Adrenal gland (tissue), 19 donors: ENCODE measurements at places on chromosomes 5 and 9.
A peak's percentile ranks its signal among the peaks of the same experiment; 100 is the strongest.

DNA sequence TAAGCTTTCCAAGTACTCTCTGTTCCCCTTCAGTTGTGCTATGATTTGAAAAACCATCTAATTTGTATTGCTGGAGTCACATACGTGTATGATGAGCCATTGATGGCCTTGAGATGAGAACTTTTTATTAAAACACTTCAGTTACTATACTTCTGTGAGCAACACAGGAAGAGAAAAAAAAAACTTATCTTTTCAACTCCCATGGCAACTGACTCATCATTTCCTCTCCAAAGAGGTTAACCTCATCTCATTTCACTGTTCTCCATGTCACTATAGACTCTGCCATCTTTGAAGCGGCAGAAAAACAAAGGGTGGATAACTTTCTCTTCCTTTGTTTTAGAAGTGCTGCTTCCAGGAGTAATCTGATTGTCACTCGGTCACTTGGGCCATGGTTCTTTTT is 104.3 kb upstream of the PCSK1 start:
- H3K4me3 ChIP-seq = no peak overlapping the region
- DNase-seq = no peak
- no peaks in the 10 kb centered on the region for H3K36me3 ChIP-seq
- H3K4me1 ChIP-seq = no peaks in the 10 kb centered on the region

- H3K27ac ChIP-seq = no peak overlapping the region
- no peak overlapping the region for H3K4me3 ChIP-seq
- H3K27me3 ChIP-seq = no peaks in the 10 kb centered on the region
- H3K36me3 ChIP-seq = no peaks in the 10 kb centered on the region
- H3K4me1 ChIP-seq = no peaks in the 10 kb centered on the region
Measured at GRCh38 chr9:93422977-93423616, 28.4 kb upstream of the FAM120A start.

DNA sequence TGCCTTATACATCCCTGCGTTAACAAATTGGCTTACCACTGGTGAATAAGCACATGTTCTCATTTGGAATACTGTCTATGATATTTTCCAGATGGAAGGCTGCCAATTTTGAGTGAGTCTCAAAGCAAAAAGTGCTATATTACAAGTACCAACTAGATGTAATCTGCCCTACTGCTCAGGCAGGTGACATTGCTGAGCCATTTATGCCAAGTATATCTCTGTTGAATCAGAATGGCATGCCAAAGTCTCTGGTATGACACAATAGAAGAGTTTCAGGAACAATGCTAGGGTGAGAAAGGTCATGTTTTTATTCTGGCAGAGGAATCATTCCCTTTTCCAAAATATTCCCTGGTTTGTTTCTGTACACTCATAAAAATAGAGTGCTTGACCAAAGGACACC is 356.5 kb downstream of the CDH9 start:
- H3K27me3 ChIP-seq = no peaks in the 10 kb centered on the region
- no peaks in the 10 kb centered on the region for H3K36me3 ChIP-seq
- no peak overlapping the region for H3K27ac ChIP-seq
- DNase-seq = no peak

- no peaks in the 10 kb centered on the region for H3K4me1 ChIP-seq
- no peak overlapping the region for H3K4me3 ChIP-seq
- H3K27me3 ChIP-seq = no peaks in the 10 kb centered on the region
- H3K36me3 ChIP-seq = no peaks in the 10 kb centered on the region
- DNase-seq = no peak
Measured at GRCh38 chr5:95392593-95393182, 1.5 kb downstream of the FAM81B start.

GRCh38 chr9:93093127-93093876 is 2.7 kb upstream of the CARD19 start:
- peaks cover 33% of the 10 kb centered on the region for H3K4me1 ChIP-seq
- H3K27me3 ChIP-seq = no peaks in the 10 kb centered on the region
- peak overlapping the region; percentile 96 for H3K27ac ChIP-seq

- no peak overlapping the region for H3K27ac ChIP-seq
- H3K4me1 ChIP-seq = peaks cover 6% of the 10 kb centered on the region
Measured at GRCh38 chr9:112338561-112338960, 5.1 kb upstream of the PTBP3 start.

DNA sequence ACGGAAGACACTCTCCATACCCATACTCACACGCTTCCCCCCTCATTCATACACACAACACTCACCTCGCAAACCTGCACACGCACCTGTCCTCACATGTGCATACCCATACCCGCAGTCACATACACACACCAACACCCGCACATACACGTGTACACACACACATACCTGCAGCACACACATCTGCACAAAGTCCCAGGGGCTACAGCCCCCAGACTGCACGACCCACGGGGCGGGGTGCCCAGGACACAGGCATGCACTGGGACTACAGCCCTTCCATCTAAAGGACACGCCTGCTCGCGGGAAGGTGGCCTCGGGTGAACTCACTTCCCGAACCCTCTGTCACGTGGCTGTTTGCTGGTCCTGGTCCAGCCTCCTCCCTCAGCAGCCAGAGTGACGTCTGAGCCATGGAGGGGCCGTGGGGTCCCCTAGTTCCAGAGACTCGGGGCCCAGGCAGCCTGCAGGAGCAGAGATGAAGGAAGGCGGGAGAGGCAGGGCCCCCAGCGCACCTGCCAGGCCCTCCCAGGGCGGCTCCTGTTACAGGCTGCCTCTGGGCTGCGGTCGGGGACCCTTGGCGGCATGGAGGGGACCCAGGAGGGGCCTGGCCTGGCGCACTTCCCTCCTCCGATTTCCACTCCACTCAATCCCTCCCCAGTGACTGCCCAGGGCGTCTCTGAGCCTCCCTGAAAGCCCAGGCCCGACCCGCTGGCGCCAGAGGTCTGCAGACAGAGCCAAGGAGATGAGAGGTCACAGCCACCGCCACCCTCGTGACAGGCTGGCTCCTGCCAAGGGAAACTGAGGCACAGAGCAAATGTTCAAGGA is 8.1 kb downstream of the SLC12A7 start:
- no peak overlapping the region for H3K27ac ChIP-seq
- no peaks in the 10 kb centered on the region for H3K27me3 ChIP-seq
- DNase-seq = peak; percentile 82
- peaks cover 18% of the 10 kb centered on the region for H3K4me1 ChIP-seq
- no peaks in the 10 kb centered on the region for H3K36me3 ChIP-seq

DNA sequence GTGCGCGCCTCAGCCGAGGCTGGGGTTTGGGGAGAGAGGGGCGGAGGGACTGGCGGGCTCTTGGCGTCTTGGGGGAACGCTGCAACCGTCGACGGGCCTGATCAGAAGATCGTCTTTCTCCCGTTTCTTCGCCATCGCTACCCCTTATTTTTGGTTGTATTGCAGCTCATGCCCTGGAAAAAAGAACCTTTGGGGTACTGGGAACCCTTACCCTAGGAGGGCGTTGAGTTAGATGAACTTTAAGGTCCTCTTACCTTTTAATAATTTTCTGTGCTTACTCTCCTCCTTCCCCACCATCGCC is 719 bp downstream of the PAIP2 start:
- H3K4me3 ChIP-seq = peak overlapping the region; percentile 88
- H3K36me3 ChIP-seq = no peaks in the 10 kb centered on the region
- H3K4me1 ChIP-seq = peaks cover 8% of the 10 kb centered on the region
- no peaks in the 10 kb centered on the region for H3K27me3 ChIP-seq
- peak overlapping the region; percentile 94 for H3K27ac ChIP-seq

- peak; percentile 37 for DNase-seq
- no peaks in the 10 kb centered on the region for H3K36me3 ChIP-seq
Measured at GRCh38 chr5:111734013-111734412, 23.0 kb downstream of the NREP start.

DNA sequence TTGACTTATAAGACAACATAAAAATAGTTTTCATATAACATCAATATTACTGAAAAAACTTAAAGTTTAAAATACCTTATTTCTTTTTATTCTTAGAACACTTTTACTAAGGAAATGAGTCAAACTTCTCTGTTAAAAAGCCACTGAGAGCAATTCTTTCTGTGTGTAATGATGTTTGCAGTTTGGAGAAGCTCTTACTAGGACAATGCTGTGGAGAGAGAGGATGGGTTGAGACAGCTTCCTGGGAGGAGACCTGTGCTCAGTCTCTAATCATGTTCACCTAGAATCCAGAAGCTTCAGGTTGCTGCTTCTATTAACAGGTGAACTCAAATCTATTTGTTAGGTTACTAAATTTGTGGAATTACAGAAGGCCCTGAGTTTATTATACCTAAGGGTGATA is 198.5 kb downstream of the DNAH5 start:
- DNase-seq = no peak
- H3K27me3 ChIP-seq = no peaks in the 10 kb centered on the region
- H3K4me3 ChIP-seq = no peak overlapping the region
- no peak overlapping the region for H3K27ac ChIP-seq

GRCh38 chr9:34991607-34992375 is 2.2 kb downstream of the DNAJB5 start:
- peaks cover 57% of the 10 kb centered on the region for H3K4me1 ChIP-seq
- H3K27me3 ChIP-seq = no peaks in the 10 kb centered on the region
- no peak overlapping the region for H3K4me3 ChIP-seq

DNA sequence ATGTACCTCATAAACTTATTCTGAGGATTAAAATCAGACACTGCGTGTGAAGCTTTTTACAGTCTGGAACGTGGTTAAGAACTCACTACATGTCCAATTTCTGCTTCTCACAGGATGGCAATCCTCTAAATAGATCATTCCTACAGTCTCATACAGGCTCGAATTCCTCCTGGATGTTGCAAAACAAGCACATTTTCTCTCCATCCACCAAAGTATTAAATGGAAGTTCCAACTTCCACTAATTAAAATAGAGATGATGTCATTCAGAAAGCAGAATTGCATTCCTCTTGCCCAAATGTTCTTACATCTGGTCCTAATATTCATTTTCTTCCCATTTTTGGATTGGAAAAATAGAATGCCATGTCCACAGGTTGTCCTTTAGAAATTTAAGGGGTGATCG is 145.5 kb upstream of the PCA3 start:
- H3K27ac ChIP-seq = no peak overlapping the region
- H3K36me3 ChIP-seq = no peaks in the 10 kb centered on the region
- no peaks in the 10 kb centered on the region for H3K27me3 ChIP-seq
- peaks cover 10% of the 10 kb centered on the region for H3K4me1 ChIP-seq
- DNase-seq = no peak
- no peak overlapping the region for H3K4me3 ChIP-seq

GRCh38 chr5:123367739-123368138 is 55.5 kb downstream of the CEP120 start:
- no peaks in the 10 kb centered on the region for H3K4me1 ChIP-seq
- H3K4me3 ChIP-seq = no peak overlapping the region
- no peaks in the 10 kb centered on the region for H3K27me3 ChIP-seq
- no peak for DNase-seq
- H3K27ac ChIP-seq = no peak overlapping the region
